ENCODE measurements at places on chromosomes 6 and 20.

- no peak for DNase-seq
Observed at GRCh38 chr6:101818051-101818450, 424.5 kb downstream of the GRIK2 start.

DNA sequence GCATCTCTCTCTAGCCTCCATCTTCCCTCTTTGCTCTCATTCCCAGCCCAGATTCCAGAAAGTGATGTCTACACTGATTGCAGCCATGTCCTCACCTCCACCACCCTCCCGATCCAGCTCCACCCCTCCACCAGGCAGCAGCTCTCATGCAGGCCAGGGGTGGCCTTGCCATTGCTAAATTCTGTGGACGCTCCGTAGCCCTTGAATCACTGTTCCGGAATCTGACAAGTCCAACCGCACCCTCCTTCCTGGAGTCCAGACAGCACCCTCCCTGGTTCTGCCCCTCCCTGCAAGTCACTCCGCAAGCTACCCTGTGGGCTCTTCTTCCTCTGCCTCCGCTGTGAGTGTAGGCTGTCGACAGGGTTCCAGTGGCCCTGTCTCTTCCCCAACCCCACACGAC is 26.2 kb downstream of the TNXB start:
- no peak for DNase-seq

GRCh38 chr6:121187200-121187832 is 147.0 kb downstream of the TBC1D32 start:
- DNase-seq = no peak

DNA sequence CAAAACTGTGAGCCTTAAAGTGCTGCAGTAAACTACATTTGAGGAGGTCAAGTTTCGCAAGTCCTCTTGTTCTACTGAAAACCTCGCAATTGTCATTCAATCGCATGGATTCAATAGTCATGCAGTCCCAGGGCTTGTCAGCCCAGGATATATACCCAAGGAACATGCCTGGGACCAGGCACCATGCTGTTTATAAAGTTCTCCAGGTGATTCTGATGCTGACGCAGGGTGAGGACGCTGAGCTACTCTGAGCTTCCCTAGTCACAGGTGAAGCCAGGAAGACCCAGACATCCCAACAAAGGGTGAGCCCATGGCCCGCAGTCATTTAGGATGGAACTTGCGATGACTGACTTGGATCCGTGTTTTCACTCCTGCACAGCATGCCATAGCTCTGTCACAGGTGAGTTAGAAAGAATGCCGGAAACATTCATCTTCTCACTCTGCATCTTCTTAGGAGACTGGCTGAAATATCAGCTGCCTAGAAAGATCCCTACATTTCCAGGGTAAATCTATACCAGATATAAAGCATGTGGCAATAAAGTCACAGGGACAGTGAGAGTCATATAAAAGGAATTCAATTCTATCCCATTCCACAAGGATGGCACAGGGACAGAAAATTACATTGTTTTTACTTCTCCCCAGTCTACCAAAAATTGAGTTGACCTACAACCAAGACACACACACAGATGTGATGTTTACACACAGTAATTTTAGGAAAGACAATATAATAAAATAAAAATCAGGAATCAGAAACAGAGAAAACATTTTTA is 27.0 kb upstream of the SSTR4 start:
- no peak for DNase-seq

- DNase-seq = no peak
Observed at GRCh38 chr20:63703976-63704748, 3.6 kb downstream of the ARFRP1 start.

GRCh38 chr20:20740541-20740940 is 28.1 kb upstream of the RALGAPA2 start:
- no peak for DNase-seq

DNA sequence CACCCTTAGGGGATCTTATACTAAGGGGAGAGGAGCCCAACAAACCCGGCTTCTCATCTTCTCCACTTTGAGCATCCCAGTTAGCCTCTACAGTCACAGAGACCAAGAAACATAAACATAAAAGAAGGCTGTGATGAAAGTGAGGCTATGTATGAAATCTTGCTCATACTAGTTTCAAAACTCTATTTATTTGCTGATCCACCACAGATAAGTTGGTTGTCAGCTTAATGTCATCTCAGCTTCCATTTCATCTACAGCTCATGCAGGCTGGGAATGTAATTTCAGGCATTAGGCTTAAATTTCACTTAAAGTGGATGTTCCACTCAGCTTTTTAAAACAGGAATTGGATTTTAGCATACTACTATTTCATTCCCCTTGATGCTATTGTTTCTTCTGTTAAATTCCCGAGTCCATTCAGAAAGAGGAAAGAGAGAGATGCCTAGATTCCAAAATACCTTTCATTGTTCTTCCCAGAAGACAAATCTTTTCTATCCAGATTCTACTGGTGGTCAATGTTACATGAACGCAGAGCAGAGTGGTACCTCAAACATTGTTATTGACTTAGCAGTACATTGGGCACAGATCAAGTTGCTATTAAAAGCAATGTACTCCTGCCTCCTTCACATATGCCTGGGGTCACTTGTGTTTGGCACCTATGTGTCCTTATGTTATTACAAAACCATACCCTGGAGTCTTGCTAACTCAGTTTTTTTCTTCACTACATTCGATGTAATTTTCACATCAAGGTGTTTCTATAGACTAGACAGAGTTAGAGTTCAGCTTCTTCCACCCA is 149.0 kb downstream of the HACE1 start:
- DNase-seq = no peak

- DNase-seq = no peak
Observed at GRCh38 chr6:166045173-166045859, 122.3 kb downstream of the TBXT start.

- no peak for DNase-seq
Observed at GRCh38 chr6:64774881-64775280, 932.1 kb downstream of the EYS start.

DNA sequence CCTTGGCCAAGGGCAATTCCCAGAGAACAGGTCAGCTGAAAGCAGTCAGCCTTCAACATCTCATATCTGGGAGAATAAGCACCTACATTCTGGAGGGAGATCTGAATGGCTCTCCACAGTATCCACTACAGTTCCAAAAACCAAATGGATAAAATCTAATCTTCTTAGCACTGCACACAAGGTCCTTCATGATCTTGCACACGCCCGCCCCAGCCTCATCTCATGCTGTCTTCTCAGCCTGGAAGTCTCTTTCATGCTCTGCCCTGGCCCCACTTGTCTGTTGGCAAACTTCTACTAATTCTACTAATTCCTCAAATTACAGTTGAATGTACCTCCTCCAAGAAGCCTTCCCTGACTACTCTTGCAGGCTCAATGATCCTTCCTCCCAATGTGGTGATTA is 1.8 kb upstream of the TTBK1 start:
- DNase-seq = no peak

DNA sequence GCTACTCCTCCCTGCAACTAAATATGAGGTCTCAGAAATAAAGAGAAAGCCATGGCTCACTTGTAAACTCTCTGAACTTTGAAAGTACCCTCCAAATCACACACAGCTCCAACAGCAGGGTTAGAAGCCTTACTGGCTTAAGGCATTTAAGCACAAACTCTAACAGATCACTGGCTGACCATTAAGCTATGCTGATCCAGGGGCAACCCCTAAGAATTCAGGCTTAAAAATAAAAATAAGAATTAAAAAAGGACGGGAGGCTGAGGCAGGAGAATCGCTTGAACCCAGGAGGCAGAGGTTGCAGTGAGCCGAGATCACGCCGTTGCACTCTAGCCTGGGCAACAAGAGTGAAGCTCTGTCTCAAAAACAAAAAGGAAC is 21.8 kb downstream of the HLA-E start:
- no peak for DNase-seq

- no peak for DNase-seq
Observed at GRCh38 chr6:132526461-132526860, 11.6 kb upstream of the TAAR9 start.

DNA sequence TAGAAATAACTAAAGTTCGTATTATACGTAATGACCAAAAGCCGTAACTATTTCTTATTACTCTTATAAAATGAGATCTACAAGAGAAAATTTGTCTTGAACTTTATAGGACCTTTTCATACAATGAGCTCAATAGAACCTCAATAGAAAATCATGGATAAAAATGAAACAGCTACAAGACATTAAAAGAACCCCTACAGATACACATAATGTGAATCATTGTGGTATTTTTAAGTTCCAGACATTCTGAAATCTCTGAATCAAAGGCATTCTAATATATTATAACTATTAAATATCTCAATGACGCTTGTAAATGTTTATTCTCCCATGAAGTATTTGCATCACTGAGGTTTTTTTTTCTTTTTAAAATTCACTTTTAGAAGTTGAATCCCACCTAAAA is 22.2 kb upstream of the POU3F2 start:
- no peak for DNase-seq

DNA sequence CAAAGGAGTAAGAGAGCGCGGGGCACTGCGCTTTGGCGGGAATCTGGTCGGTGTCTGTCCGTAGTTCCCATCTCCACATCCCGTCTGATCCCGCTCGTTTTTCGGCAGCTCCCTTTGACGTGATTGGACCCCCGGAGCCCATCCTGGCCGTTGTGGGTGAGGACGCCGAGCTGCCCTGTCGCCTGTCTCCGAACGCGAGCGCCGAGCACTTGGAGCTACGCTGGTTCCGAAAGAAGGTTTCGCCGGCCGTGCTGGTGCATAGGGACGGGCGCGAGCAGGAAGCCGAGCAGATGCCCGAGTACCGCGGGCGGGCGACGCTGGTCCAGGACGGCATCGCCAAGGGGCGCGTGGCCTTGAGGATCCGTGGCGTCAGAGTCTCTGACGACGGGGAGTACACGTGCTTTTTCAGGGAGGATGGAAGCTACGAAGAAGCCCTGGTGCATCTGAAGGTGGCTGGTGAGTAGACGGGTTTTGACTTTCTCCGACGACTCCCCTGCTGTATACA is 1.4 kb downstream of the BTN1A1 start:
- DNase-seq = peak; percentile 55

- peak; percentile 62 for DNase-seq
Observed at GRCh38 chr20:13302647-13303450, 81.8 kb downstream of the ISM1 start.

- DNase-seq = no peak
Observed at GRCh38 chr6:36651659-36652379, 26.7 kb upstream of the CDKN1A start.

- no peak for DNase-seq
Observed at GRCh38 chr6:12246900-12247299, 43.3 kb upstream of the EDN1 start.

- no peak for DNase-seq
Observed at GRCh38 chr20:64142590-64142989, 21.7 kb upstream of the MYT1 start.

DNA sequence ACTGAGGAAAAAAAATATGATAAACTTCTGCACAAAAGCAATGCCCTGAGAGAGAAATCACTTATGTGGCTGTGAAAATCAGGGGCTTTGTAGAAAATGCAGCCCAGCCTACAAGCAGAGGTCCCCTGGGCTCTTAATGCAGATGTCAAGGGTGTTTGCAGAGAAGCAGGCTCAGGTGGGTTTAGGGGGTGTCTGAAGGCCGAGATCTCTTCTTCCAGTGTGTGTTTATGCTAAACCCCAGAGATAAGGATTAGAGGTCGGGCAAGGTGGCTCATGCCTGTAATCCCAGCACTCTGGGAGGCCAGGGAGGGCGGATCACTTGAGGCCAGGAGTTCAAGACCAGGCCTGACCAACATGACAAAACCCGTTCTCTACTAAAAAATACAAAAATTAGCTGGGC is 78.5 kb downstream of the TMEM242 start:
- no peak for DNase-seq

- DNase-seq = no peak
Observed at GRCh38 chr20:59385038-59385437, 84.6 kb downstream of the EDN3 start.

- no peak for DNase-seq
Observed at GRCh38 chr6:156280065-156280464, 497.1 kb upstream of the ARID1B start.

- DNase-seq = no peak
Observed at GRCh38 chr6:40177598-40177997, 243.3 kb upstream of the MOCS1 start.

DNA sequence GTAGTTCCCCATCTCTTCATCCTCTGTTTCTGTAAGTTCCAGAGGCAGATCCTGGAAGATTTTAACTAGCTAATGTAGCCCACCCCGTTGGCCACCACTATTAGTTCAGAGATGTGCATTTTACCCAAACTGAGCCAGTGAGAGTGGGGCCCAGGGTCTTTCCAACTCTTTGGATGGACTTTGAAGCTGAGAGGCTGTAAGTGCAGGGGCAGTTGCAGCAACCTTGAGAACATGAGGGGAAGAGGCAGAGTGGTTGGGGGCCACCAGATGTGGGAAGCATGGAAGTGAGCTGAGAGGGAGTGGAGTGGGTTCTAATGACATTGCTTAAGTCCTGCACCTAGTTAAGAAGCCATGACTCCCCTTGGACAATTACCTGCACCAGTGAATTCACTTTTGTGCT is 72.2 kb downstream of the CDH26 start:
- DNase-seq = no peak

DNA sequence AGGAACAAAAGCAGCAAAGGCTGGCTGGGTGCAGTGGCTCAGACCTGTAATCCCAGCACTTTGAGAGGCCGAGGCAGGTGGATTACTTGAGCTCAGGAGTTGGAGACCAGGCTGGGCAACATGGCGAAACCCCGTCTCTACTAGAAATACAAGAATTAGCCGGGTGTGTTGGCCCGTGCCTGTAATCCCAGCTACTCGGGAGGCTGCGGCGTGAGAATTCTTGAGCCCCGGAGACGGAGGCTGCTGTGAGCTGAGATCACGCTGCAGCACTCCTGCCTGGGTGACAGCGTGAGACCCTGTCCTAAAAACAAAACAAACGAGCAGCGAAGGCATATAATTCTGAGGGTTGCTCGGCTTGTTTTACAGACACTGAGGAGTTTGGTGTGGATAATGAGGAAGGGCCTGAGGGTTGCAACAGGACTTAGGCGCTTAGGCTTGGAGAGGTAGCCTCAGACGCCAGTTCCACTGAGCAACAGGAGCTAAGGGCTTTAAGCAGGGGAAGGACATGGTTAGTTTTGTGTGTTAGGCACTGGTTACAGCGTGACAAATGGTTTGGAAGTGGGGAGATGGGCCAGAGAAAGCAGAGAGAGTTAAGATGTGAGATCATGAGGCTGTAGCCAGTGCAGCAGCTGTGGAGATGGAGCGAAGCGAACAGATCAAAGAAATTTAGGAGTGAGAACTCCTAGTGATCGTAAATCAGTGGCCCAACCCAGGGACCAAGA is 1.2 kb downstream of the MYH7B start:
- DNase-seq = no peak

- DNase-seq = no peak
Observed at GRCh38 chr20:10131732-10132345, 86.8 kb upstream of the SNAP25 start.

DNA sequence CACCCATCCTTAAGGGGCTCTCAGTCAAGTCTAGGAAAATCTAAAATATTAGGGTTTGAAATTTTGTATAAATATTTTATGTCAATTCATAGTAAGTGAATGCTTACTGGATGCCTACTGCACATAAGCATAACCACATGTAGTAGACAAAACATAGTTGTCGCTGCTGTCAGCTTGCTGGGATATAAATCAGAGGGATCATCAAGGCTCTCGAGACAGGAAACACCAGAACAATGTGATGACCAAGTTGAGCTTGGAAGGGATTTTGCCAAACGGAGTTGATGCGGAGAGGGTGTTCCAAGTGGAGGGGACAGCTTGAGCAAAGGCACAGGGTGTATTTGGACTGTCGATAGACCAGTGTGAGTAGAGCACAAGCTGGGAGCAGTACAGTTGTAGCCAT is 105.8 kb upstream of the SUPT3H start:
- no peak for DNase-seq

GRCh38 chr6:142570221-142570671 is 268.4 kb downstream of the ADGRG6 start:
- peak; percentile 16 for DNase-seq
